ENCODE measurements at places on chromosomes 1 and 21.

DNA sequence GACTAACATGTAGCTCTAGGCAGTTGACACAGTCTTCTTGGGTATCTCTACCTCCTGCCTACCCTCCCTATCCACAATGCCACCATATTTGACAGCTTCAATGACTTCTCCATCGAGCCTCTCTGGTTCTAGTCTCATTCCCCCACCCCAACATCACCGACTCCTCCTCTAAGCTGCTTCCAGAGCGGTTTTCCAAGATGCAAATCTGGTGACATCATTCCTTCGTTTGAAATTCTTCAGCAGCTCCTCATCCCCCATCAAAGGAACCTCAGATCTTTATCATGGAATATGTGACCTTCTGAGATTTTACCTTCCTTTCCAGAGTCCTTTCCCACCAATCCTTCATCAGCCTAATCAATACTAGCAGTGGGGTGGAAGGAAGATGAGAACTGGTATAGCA, 352.4 kb upstream of the RUNX1 start:
- no peak for DNase-seq

GRCh38 chr1:82907313-82907712, 1091.6 kb downstream of the TTLL7 start:
- DNase-seq: no peak

DNA sequence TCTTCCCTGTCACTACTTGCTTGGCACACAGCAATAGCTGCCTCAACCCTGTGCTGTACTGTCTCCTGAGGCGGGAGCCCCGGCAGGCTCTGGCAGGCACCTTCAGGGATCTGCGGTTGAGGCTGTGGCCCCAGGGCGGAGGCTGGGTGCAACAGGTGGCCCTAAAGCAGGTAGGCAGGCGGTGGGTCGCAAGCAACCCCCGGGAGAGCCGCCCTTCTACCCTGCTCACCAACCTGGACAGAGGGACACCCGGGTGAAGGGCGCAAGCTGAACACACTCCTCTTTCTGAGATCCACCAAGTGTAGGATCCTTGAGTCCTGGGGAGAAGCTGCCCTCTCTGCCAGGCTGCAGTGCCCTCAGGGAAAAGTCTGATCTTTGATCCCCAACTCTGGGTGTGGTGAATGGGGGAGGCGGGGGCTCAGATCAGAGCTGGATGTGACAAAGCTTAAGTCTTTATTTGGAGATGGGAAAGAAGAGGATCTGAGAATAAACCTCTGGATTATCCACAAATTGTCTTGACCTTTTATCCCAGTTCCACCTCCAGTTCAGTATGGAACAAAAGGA, 1.2 kb downstream of the RXFP4 start:
- DNase-seq: no peak

DNA sequence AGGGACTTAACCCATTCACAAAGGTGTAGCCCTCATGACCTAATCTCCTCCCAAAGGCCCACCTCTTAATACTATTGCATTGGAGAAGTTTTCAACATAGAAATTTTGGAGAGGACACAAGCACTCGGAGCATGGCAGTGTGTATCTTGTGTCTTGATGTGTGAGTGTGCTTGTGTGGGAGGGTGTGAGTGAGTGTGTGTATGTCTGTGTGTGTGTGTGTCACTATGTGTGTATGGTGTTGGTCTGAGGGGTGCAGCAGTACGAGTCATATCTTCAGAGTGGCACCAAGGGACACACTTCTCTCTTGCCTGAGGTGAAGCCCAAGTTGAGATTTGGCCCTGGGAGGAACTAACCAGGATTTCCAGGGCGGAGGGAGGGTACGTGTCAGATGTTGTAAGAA, 73.7 kb downstream of the NAV1 start:
- no peak for DNase-seq

DNA sequence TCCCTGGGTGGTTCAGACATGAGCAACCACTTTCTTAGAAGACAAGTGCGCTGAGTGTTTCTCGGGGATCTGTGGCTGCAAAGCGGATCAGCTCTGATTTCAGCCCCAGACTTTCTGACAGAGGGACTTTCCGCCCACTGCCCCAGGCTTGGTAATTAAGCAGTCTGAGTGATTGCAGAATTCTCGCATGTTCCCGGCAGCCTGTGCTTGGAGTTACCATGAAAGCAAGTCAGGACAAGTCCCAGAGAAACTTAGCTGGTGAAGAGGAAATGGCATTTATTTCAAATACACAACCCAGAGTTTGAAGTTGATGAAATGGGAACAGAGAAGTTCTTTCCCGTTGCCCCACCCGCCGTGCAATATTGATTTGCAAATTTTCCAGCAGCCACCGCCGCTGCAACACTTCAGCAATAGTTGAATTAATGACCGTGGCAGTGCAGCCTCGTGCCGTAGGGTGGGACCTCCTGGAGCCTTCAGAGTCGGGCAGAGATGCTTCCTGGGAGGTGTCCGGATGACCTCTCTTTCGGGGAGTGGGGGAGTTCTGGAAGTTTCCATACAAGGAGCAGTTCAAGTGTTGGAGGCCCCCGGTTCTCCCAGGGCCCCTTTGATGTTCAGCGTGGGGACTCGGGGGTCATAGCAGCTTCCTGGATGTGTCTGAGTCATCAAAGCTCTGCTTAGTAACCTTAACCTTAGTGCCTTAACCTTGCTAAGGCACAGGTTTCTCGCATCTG, 134.7 kb downstream of the KAZN start:
- no peak for DNase-seq

All from right atrium auricular region (tissue), 2 donors.